ENCODE measurements at places on chromosomes 3 and 15.

DNA sequence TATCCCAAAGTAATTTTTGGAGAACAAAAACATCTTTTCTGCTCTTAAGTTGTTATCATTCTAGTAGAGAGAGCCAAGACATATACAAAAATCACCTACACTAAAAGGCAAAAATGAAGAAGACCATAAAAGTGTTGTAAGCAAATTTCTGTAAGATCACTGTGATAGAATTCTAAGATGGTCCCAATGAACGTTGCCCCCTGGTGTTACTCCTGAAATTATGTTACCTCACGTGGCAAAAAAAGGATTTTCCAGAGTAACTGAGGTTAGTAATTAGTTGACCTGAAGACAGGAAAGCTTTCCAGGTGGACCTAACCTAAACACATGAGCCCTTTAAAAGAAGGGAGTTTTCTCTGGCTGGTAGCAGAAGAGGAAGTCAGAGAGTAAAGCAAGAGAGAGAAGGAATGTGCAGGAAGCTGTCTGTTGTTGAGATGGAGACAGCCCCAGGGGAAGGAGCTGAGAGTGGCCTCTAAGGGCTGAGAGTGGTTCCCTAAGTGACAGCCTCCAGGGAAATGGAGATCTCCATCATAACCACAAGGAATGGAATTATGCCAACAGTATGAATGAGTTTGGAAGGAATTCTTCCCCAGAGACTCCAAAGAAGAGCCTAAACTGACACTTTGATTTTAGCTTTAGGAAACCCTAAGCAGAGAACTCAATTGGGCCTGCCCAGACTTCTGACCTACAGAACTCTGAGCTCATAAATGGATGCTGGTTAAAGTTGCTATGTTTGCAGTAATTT lies 205.9 kb downstream of the CD47 start:
- DNase-seq: peak; percentile 81

DNA sequence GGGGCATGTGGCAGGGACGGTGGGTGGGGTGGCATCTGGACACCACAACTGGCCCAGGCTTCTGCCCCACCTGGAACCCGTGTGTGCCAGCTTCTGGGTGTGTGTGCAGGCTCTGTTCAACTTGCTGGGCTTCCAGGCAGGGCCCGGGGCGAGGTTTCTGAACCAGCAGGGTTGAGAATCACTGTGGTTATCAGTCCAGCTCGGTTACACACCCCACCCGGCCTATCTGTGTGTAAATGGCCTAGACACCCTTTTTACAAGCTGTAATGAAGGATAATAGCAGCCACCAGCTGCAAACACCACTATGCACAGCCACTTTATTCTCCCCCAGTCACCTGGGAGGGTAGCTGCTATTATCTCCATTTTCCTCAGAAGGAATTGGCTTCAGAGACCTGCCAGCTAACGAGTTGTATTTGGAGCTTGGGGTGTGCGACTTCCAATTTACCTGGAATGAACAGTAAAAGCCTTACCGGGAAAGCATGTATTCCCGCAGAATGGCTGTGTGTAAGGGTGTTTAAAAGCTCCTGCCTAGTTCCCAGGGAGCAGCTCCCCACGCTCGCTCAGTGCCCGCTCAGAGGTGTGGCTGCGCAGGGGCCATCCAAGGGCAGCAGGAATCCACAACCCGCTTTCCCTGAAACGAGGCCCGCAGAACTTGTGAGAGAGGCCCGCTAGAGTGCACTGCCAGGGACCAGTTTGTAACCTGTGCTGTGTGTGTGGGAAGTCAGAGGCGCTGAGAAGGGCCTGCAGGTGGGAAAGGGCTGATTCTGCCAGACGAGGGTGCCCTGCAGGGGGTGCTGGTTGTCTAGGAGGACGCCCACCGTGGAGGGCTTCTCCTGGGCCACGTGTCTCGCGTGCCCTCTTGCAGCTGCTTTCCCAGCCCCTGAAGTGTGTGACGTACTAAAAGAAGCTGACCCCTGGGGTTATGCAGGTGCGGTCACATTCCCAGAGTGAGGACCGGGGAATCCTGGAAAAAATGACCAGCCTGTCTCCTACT lies 83.5 kb downstream of the C3orf70 start:
- no peak for DNase-seq

DNA sequence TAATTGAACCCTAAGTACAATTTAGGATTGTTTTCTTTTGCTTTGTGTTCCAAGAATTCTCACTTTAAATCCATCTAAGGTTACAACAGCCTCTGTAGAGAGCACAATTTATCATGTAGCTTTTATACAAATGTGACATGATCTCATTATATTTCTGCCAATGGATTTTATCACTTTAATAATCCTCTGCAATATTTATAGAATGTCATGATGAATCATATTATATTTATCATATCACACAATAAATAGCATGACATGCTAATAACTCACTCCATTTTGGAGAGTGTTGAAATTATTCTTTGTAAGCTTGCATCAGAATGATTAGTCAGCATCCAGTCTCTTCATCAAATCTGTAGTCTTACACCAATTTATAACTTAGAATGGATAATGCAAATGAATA lies 280.6 kb upstream of the ZNF717 start:
- no peak for DNase-seq

- DNase-seq: no peak
Observed at GRCh38 chr3:9957214-9957613, 5.0 kb upstream of the PRRT3 start.

- DNase-seq: peak; percentile 38
Observed at GRCh38 chr15:98525661-98526001, 122.7 kb upstream of the IGF1R start.

DNA sequence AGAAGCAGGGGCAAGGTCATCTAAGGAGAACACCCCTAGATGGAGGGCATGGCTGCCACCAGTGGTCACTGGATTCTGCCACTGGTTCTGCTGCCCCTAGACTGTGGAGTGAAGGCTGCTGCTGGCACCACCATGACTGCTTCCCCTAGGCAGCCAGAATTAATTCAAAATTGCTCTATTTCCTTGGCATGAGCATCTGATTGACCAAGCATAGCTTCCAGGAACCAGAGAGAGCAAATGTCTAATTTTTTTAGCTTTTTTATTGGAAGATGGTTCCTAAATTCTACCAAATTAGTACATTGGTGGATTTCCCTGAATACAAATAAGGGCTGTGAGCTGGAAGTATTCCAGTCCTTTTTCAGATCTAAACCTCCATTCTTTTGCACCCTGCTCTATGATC lies 270.2 kb upstream of the GBE1 start:
- no peak for DNase-seq

DNA sequence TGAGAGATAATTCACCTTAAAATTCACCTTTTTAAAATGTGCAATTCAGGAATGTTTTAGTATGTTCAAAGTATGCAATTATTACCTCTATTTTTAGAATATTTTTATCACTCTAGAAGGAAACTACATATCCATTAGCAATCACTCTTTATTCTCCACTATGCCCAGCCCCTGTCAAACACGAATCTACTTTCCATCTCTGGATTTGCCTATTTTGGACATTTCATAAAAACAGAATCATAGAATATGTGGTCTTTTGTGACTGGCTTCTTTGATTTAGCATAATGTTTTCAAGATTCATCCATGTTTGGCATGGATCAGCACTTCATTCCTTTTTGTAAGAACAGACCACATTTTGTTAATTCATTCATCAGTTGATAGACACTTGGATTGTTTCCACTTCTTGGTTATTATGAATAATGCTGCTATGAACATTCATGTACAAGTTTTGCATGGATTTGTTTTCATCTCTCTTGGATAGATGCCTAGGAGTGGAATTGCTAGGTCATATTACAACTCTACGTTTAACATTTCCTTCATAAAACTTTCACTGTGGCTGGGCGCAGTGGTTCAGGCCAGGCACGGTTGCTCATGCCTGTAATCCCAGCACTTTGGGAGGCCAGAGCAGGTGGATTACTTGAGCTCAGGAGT lies 12.7 kb downstream of the HMCES start:
- peak; percentile 53 for DNase-seq

DNA sequence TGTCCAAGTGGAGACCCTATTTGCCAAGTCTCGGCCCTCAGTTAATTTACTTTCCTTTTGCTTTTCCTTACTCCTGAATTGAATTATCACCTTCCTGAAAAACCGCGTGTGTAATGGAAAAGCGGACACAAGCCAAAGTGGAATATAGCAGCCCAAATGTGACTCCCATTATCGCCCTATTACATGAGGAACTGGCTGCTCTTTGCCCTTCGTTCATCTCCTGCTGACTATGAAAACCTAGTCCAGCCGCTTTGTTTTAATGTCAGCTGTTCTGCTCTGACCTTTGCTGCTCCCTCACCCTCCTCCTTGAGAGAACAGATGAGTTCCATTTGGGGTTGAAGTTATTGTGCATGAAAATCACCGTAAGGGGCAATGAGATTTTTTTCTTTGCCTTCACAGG lies 632.7 kb upstream of the SUCLG2 start:
- DNase-seq: no peak

DNA sequence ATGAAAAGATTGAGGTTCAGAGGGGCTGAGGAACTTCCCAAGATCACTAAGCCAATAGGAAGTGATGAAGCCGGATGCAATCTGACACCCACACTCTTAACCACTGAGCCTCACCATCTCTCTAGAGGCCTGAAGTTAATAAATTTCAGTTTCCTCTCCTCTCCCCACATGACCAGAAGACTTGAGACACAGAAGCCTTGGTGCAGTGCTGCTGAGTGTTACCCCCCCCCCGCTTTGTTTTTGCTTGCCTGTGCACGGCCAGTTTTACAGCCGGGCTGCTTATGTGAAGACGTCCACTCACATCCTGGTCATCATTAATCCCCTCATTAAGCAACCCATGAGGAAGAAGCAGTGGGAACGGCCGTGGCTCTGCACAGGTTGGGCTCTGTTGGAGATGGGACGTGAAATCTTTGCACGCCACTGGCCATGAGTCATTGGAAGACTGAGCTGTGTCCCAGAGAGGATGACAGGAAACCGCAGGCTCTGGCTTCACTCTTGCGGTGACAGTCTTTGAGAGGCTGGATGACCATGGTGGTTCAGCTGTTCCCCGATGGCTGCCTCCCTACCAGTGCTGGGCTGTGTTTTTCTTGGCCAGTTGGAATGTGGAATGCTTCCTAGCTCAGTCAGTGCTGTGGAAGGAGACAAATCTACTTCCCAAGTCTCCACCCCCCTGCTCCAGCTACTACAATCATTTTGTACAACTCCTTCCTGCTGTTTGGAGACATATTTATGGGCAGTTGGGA lies 232.6 kb upstream of the LRTM1 start:
- peak; percentile 98 for DNase-seq

GRCh38 chr3:126914226-126914625 lies 68.7 kb upstream of the PLXNA1 start:
- no peak for DNase-seq
